ENCODE measurements at places on chromosomes 7 and 10.
A peak's percentile ranks its signal among the peaks of the same experiment; 100 is the strongest.

- DNase-seq: no peak
These were observed 35.1 kb downstream of the RNF32 start for GRCh38 chr7:156675721-156676120.

DNA sequence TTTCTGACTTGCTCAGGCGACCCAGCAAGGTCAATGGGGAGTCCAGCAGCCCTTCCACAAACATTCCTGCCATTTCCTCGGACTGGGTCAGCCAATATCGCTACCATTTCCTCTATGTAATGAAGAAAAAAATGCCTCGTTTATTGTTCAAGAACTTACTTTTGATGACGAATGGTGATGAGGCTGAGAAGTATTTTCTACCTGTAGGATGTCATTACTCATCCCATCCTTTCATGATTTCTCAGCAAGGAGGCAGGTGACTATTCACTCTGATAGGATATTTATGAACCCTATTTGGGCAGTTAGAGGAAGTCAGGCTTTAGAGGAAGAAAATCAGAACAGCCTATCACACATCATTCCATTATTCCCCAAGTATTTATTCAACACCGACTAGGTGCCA is 178.6 kb downstream of the FANK1 start:
- no peak for DNase-seq

GRCh38 chr7:29556405-29557195 is 7.0 kb upstream of the PRR15 start:
- no peak for DNase-seq

GRCh38 chr7:98156700-98157099 is 50.0 kb downstream of the LMTK2 start:
- no peak for DNase-seq

DNA sequence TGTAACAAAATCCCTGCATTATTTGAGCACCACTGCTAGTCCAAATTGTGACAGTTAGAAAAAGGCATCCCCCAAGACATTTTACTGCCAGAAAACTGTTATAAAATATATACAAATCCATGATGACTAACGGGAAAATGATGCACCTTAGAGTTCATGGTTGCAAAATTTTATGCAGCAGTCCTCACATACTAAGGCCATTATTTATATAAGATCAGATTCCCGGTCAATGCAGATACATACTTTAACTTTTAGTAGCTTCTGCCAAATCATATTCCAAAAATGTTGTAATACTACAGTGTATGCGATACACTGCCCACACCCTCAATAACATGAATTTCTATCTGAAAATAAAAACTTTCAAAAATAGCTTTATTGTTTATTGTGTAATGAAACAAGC is 239.9 kb upstream of the ZNF32 start:
- peak; percentile 38 for DNase-seq

DNA sequence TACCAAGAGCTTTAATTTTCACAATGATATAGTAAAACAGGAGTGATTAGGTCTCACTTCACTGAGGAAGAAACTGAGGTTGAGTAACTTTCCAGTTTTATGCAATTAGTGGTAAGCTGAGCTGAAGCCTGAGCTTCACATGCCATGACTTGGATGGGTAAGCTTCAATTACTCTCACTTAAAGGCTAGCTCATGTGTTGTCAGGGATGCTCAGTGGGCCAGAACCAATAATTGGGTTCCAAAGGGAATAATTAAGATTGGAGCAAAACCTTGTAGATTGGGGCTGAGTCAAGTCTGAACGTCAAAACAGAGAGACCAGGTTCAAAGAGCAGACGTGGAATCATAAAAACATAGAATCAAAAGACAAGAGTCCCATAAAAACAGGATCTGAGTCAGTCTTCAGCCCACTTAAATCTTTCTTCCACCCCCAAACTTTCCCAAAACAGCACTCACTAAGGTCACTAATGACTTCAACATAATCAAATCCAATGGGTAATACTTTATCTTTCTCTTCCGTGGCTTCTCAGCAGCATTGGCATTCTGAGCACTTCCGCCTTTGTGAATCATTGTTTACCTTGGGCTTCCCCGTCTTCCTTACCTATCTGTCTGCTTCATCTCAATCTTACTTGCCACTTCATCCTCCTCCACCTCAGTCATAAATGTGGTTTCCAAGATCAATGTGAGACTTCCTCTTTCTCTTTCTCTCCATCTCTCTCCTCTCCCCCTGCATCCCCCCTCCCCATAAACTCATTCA is 23.0 kb upstream of the EGFR start:
- peak; percentile 96 for DNase-seq
